ENCODE measurements at places on chromosomes 12 and 14.

- DNase-seq, result no peak
Measured at GRCh38 chr14:32049361-32050088, 27.6 kb upstream of the ARHGAP5 start.

DNA sequence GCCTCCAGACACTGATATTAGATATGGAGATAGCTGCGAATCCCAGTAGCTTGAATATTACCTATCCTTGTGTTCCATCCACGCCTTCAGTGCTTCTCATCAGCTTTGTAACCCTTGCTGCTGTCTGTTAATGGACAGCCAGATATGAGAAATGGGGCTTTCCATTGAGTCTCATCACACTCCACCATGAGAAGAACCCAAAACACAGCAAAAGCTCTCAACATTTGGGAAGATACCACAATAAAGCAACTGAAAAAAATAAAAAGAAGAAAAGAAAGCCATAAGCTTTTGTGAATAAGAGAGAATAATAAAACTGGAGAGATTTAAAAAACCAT, 225.4 kb downstream of the GALC start:
- no peak for DNase-seq

DNA sequence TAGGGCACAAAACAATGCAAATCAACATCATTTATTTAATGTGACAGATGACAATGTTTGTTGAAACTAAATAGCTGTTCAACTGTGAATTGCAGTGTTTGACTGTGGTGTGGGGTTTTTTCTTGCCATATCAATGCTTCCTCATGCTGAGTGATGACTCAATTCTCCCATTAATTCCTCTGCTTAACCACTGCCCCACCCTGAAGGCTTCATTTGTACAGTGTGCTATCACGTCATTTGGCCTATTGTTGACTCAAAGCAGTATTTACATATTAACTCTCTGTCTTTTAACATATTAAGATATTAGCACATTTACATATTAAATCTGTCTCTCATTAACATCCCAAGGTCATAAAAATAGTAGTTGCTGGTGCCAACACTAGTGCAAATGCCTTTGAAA, 164.8 kb upstream of the NRXN3 start:
- no peak for DNase-seq

DNA sequence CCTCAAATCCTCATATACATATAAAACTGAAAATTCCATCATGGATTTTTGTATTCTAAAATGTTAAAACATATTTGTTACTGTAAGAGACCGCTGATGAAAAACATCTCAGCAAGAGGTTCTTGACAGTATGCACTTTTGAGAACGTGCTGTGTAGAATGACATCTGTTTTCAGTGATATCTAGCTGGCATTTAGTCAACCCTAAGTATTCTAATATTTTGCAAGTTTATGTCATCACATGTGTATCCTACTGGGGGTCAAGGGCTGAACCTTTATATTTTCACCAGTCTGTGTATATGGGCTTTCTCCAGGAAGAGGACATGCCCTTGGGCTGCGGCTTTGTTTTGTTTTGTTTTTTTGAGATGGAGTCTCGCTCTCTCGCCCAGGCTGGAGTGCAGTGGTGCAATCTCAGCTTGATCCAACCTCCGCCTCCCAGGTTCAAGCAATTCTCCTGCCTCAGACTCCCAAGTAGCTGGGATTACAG, 22.0 kb upstream of the YARS2 start:
- no peak for DNase-seq

GRCh38 chr12:22332202-22332601, 2.3 kb downstream of the ST8SIA1 start:
- no peak for DNase-seq

DNA sequence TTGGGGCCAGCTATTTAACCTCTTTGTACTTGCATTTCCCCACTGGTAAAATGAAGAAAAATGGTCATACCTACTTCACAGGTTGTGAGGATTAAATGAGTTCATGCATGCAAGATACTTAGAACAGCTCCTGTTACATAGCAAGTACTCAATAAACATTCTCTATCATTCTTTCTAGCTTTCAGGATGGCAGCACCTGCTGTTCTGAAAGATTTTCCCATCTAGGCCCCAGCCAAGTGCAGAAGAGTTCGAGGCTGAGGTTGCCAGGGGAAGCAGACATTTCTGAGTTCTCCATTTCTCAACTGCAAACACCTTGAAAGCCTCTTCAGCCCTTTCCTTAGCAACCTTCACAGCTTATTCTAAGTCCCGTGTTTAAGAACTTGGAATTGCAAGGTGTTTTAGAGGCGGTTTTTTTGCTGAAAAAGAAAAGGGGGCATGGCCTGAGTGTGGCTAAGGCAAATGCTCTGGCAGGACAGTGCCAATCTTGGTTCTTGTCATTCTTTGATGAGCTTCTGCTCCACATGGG, 73.0 kb upstream of the PRMT8 start:
- no peak for DNase-seq

- no peak for DNase-seq
Measured at GRCh38 chr12:92141591-92142121, 4.0 kb downstream of the BTG1 start.

GRCh38 chr14:89430391-89431236, 13.6 kb upstream of the FOXN3 start:
- DNase-seq, result no peak

DNA sequence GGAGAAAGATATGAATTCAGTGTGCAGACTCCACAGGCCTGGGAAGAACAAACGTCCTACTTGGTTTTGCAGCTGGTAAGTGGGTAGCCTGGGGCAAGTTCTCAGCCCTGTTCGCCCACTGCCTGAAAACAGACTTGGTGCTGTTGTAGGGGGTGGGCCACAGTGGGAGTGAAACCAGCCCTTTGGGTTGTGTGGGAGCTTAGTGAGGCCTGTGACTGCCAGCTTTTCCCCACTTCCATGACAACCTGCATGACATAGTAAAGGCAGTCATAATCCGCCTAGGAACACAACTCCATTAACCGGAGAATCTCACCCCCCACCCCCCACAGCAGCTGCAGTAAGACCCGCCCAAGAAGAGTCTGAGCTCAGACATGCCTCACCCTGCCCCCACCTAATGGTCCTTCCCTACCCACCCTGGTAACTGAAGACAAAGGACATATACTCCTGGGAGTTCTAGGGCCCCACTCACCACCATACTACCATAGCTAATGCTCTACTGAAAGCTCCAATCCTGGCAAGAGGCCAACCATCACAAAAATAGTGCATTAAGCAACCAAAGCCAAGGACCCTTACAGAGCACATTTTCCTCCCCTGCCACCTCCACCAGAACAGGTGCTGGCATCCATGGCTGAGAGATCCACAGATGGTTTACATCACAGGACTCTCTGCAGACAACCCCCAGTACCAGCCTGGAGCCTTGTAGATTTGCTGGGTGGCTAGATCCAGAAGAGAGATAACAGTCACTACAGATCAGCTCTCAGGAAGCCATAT, 39.8 kb upstream of the LMNTD1 start:
- DNase-seq, result no peak

DNA sequence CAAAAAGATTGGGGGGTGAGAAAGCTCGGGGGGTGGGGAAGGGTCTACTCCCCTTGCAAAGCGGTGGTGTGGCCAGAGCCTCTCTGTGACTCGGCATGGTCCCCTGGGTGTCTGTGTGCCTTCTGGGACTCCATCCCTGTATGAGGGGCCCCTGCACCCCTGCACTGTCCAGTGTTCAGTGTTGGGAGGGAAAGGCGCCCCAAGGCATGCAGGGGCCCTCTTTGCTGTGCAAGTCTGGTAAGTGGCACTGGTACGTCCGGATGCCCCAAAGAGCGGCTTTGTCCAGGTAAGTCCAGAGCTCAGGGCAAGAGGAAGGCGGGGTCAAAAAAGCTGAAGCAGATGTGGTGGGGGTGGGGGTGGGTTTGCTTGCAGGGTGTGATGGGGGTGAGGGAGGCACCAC, 23.7 kb downstream of the RTL1 start:
- no peak for DNase-seq

- DNase-seq, result no peak
Measured at GRCh38 chr12:116528498-116528897, 30.7 kb upstream of the MAP1LC3B2 start.

DNA sequence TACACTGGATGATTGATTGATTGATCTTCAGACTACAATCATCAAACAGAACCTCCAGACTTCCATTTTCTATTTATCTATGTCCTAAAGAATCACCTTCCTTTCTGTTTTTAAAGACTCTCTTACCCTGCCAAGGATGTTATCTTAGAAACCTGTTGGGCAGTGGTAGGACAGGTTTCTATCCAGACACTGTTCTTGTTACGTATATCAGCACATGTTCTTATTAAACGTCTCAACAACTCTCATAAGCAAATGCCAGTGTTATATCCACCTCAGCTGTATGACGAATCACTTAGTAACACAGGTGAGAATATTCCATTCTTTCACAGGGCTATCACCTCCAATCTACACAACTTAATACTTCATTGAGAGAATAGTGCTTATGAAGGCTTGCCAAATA, 40.2 kb upstream of the RPL10L start:
- DNase-seq, result no peak

GRCh38 chr14:60273956-60274355, 24.9 kb downstream of the PPM1A start:
- DNase-seq, result no peak

GRCh38 chr12:87603727-87604126, 425.5 kb downstream of the C12orf50 start:
- no peak for DNase-seq

GRCh38 chr14:33596211-33597080, 354.4 kb downstream of the EGLN3 start:
- no peak for DNase-seq

- DNase-seq, result no peak
Measured at GRCh38 chr12:84919271-84919670, 6.7 kb upstream of the SLC6A15 start.

- DNase-seq, result no peak
Measured at GRCh38 chr14:91108941-91109611, 4.8 kb upstream of the DGLUCY start.

DNA sequence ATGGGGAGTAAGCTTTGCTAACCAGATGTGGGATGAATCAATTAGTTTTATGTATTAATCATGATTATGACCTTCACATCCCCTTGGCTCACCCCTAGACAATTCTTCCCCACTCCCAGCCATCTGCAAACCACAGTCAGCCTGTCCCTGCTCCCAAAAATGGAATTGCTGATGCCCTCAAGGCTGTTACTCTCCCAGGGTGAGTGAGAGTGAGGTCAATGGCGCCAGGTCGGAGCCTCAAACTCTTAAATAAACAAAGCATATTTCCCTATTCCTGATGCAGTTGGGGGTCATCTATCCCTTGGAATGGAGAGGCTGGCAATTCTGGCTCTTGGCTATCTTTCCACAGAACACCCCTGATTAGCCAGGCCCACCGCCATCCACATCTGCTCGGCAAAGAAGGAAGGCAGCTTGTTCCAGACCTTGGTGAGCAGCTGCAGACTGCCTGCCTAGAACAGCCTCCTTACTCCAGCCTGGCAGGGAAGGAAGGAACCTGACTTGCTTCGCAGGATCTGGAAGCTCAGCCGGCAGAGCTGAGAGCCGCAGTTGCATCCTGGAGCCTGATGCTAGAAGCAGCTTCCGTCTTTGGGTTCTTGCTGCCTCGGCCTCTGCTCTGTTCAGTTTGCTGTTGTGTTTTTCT, 57.0 kb downstream of the SMUG1 start:
- no peak for DNase-seq
